ENCODE measurements at places on chromosomes 1 and 21.

DNA sequence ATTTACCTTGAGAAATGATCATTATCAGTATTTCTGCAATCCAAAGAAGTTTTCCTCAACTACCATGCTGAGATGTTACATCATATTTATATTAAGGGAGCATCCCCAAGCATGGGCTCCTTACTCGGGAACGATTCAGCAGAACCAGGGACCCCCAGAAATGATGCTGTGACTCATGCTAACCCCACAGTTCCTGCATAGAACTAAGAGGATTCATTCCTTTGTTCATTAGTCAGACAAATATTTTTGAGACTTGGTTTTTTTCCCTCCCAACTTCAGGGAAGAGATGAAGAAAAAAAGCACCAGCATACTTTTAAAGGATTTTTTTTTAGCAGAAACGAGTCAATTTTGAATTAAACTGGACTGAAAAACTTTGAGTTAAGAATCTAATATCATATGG lies 49.2 kb upstream of the COL24A1 start:
- no peak for DNase-seq

- no peak for DNase-seq
These were observed 26.4 kb upstream of the SLC2A5 start for GRCh38 chr1:9095818-9096217.

GRCh38 chr1:2819831-2820730 lies 18.6 kb upstream of the TTC34 start:
- DNase-seq: no peak

- DNase-seq: no peak
These were observed 140.5 kb downstream of the NEGR1 start for GRCh38 chr1:72141875-72142274.

- no peak for DNase-seq
These were observed 10.8 kb upstream of the PSMD4 start for GRCh38 chr1:151243683-151244216.

DNA sequence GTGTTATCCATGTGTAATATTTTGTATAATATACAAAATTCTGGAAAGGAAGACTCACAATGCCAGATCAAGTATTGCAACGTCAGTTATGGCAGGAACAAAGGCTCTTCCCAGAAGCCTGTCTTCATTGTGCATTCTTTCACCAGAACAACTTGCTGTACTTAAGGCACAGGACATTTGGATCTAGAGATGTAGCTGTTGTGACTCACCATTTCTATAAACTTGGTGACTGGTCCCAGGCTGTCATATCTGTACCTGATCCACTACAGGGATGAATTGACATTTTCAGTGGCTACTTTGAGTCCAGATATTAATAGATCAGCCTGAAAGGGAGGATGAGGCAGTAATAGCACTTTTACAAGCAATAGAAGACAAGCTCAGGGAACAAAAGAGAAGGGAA lies 299.8 kb downstream of the DISC1 start:
- DNase-seq: no peak

DNA sequence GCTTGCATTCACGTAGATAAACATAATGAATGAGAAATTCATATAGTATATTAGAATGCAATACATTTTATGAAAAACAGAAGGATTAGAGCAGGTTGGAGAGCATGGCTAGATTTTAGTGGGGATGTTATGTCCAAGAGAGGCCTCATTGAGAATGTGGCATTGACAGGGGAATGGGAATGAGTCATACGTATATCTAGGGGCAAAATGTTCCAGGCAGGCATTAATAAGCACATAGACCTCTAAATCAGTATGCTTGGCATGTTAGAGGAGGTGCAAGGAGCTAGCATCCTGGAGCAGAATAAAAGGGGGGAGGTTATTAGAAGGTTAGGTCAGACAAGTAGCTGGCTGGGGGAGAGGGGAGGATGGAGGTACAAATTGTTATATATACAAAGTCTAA lies 93.0 kb downstream of the USH2A start:
- DNase-seq: no peak

- no peak for DNase-seq
These were observed 16.4 kb downstream of the CAPZA1 start for GRCh38 chr1:112636056-112636455.

- DNase-seq: no peak
These were observed 26.7 kb downstream of the HLX start for GRCh38 chr1:220905650-220906560.

DNA sequence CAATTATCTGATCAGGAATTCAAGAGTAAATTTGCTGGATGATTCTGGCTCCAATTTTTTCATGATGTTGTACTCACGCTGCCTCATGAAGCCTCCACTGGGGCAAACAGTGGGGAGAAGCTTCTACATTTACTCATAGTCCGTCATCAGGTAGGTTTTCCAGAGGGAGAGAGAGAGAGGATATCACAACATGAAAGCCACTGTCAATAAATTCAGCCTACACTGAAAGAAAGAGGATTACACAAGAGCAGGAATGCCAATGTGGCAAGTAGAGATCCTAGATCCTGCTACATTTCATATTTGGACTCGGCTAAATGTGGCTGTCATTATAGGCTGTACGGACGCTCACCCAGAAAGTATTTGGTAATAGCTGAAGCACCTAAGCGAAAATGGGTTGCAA lies 819.9 kb downstream of the BRINP3 start:
- DNase-seq: no peak

- DNase-seq: no peak
These were observed 47.3 kb upstream of the POU3F1 start for GRCh38 chr1:38093569-38094520.

DNA sequence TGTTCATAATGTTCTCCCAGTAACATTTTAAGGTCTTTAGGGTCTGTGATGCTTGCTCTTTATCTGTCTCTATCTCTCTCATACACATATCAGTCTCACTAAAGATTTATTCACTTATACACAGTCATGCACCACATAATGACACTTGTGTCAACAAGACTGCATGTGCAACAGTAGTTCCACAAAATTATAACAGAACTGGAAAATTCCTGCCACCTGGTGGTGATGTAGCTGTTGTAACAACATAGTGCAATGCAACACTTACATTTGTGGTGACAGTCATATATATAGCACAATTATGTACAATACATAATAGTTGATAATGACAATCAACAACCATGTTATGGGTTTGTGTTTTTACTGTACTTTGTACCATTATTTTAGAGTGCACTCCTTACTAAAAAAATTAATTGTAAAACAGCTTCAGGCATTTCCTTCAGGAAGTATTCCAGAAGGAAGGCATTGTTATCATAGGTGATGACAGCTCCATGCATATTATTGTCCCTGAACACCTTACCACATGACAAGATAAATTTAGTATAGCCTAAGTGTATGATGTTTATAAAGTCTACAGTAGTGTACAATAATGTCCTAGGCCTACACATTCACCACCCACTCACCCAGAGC lies 8.1 kb downstream of the TDRD5 start:
- DNase-seq: peak; percentile 37

DNA sequence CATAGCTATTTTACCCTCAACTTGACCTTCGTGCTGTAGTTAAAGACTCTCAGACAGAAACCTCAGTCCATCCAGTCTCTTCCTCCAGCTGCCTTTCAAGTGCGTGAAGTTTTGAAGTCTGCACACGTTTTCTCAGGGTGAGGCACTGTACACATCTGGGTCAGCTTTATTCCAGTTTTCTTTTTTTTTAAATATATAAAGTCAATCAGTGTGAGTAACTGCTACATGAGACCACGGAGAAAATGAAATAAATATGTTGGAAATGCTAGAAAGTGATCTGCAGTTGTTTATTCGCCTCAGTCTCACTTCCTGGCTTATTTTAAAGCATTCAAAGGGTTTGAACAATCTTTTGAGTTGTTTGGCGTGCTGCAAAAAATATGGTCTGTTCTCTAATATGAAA lies 135.7 kb downstream of the ROR1 start:
- no peak for DNase-seq

DNA sequence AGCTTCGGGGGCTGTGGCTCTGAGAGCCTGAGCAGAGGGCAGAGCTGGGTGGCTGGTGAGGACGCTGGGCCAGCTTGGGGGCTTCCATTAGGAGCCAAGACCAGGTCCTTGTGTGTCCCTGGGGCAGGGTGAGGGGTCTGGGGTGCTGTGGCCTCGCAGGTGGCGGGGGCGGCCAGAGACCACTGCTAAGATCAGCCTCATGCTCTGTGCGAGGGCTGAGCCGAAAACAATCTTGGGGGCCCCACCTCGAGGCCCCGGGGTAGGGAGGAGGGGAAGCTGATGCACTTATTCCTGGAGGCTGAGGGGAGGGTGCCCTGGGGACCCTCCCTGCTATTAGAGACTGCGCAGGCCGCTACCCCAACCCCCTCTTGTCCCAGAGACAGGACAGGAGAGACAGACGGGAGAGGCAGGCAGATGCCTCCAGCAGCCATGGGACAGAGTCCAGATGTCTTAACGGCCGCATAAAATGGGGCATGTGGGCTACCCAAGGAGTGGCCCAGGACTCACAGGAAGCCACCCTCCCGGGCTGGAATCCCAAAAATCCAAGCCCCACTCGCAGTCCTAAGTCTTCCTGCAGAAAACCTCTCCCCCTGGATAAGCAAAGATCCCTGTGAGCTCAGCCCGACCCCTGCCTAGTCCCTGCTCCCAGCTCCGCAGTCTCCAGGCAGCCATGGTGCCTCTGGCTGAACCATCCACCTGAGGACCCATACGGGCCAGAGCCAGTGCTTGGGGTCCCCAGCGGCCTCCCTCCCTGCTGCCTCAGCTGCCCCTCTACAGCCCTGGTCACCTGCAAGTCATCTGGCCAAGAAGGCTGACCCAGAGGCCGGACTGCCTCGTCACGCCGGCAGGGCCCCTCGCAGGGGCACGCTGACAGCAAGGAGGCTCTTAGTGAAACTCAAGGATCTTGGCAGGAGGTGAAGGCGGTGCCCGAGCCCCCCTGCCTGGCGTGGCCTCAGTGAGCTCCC lies 43.6 kb upstream of the COL18A1 start:
- DNase-seq: no peak

DNA sequence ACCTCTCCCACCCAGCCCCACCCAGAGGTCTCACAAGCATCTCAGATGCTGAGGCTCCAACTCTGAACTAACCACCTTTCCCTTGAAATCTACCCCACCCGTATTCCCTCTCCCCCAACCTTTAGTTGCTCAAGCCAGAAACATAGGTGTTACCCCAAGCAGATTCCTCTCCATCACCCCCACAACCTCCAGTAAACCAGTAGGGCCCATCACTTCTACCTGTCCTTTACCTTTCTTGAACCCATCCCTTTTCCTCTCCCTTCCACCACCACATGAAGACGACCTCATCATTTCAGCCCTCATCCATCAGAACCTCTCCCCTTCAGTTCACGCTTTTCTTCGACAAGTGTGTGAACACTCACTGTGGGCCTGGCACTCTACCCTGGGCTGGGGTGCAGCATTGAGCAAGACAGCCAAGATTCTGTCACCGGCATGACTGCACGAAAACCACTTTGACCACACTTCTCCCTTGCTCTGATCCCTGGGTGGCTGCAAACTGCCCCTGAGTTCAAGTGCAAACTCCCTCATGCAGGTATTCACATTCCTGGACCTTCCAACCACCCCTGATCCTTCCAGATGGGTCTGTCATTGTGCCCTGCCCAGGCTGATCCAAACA lies 65.5 kb upstream of the LAPTM5 start:
- DNase-seq: no peak

DNA sequence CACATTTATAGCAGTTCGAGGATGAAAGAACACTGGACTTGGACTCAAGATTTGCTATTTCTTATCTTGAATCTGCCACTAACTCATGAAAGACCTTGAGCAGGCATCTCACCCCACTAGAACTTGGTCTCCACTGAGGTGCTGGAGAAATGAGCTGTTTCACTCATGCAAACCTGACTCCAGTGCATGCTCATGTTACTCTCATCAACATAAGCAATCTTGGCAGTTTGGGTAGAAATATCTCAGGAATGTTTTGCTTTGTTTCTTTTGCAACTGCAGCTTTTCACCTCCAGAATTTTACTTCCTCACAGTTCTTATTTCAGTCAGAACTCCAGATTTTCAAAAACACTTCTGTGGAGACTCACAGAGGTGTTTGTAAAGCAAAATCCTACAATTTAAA lies 46.2 kb upstream of the DAB1 start:
- DNase-seq: no peak

- no peak for DNase-seq
These were observed 5.6 kb downstream of the KIFAP3 start for GRCh38 chr1:170068923-170069322.

- no peak for DNase-seq
These were observed 34.0 kb downstream of the DIRAS3 start for GRCh38 chr1:68016381-68016780.
